ENCODE measurements at places on chromosomes 6 and 20. TPM values are rescaled to one million over a fixed set of nuclear protein-coding genes. Genes with fewer than 3 reads are reported as not detected.

The F13A1 gene
- 105 TPM for polyA plus RNA-seq

The SLC17A2 gene
- polyA plus RNA-seq, result not detected

The TREML2 gene
- polyA plus RNA-seq, result 0.89 TPM

The C6orf141 gene
- not detected for polyA plus RNA-seq

The CASS4 gene
- 1.9 TPM for polyA plus RNA-seq

The TPX2 gene
- not detected for polyA plus RNA-seq

The TNFAIP3 gene
- 35.5 TPM for polyA plus RNA-seq

The ABHD12 gene
- 32.1 TPM for polyA plus RNA-seq

The ETV7 gene
- 0.10 TPM for polyA plus RNA-seq

The BMP5 gene
- not detected for polyA plus RNA-seq

Data from CD14-positive monocyte (primary cell).